ENCODE measurements at places on chromosomes 12 and 14. TPM values are rescaled to one million over a fixed set of nuclear protein-coding genes. Genes with fewer than 3 reads are reported as not detected.

CLECL1 gene
- not detected for total RNA-seq

LBHD2 gene
- total RNA-seq: not detected

FAM90A1 gene
- total RNA-seq: not detected

PXN gene
- total RNA-seq: 54.0 TPM

TAS2R42 gene
- total RNA-seq: not detected

B4GALNT1 gene
- 0.19 TPM for total RNA-seq

SLCO1B1 gene
- not detected for total RNA-seq

CPNE8 gene
- total RNA-seq: 8.0 TPM
